NCI-H2171 treated with DMSO at 0.1 percent for 48 hours (cell line): ENCODE measurements at places on chromosomes 5 and 9.

- DNase-seq: no peak
These were observed 152.8 kb downstream of the PRELID2 start for GRCh38 chr5:145682197-145682899.

- DNase-seq: no peak
These were observed 231.8 kb downstream of the PIK3R1 start for GRCh38 chr5:68447136-68447929.

- no peak for DNase-seq
These were observed 633.6 kb downstream of the BNC2 start for GRCh38 chr9:16236882-16237281.

DNA sequence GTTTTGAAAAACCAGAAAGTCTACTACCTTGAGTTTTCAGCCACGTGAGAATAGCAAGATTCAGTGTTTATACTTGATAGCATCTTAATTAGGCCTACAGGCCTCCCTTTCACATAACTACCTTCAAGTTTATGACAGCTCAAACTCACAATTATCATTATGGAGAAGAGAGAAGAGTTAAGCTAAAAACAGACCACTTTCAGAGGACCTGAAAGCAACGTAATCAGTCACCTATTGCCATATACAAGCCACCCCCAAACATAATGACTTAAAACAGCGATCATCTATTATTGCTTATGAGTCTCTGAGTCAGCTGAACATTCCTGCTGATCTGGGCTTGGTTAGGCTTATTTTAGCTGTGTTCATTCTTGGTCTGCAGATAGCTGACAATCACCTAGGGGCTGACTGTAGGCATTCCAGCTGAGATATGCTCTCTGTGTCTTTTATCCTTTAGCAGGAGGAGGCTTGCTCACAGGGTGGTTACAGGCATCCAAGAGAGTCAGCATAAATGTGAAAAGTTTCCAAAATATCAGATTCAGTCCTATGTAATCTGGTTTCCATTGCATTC is 130.9 kb downstream of the COX7C start:
- DNase-seq: no peak
